ENCODE measurements at places on chromosomes 2 and 18.

GRCh38 chr2:17805166-17805565, 11.1 kb upstream of the MSGN1 start:
- DNase-seq = no peak

GRCh38 chr2:5562426-5562825, 129.8 kb upstream of the SOX11 start:
- DNase-seq = no peak

DNA sequence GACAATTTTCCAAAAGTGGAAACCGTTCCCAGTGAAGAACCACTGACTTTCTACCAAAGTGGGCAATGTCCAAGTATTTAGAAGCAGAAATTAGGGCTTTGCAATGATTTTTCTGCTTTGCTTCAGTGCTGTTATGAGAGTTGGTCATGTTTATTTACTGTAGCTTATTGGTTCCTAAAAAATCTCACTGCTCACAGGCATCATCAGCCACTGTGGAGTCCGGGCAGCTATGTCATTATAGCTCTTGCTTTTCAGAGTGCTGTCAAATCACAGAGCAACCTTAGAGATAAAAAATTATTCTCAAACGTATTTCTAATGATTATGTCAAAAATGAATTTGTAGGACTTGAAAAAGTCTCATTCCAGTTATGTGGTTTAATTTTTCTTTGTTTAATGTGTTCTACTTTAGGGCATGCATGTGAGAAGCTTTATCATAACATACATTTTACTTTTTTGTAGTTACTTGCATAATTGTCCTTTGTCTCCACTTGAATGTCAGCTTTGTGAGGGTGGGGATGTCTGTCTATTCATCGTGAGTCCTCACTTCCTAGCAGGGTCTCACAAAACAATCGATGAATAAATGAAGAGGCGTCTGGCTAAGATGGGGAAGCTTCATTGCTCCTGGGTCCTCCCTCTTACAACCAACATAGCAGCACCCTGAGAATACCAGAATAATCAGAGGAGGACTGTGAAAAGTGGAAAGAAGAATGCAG, 117.6 kb downstream of the TPGS2 start:
- no peak for DNase-seq

DNA sequence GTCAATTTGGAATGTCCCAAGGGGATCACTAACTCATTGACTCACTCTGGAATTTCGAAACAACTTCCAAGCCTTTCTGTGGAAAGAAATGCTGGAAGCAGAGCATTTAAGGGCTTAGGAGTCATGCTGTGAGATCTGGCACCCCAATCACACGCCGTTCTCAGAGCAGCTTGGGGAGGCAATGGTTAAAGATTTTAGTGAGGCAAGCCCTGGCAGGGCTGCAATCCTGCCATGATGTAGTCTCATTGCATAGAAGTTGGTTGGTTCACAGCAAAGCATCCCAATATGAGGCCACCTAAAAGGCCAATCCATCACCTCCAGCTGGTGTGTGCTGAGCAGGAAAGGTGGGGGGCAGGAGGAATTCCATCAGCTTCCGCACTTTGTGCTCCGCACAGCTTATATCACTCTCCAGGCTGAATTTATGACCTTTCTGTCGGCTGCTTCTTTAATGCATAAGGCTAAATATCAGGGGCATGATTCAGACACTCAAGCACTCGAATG, 1043.9 kb upstream of the POU3F3 start:
- no peak for DNase-seq

DNA sequence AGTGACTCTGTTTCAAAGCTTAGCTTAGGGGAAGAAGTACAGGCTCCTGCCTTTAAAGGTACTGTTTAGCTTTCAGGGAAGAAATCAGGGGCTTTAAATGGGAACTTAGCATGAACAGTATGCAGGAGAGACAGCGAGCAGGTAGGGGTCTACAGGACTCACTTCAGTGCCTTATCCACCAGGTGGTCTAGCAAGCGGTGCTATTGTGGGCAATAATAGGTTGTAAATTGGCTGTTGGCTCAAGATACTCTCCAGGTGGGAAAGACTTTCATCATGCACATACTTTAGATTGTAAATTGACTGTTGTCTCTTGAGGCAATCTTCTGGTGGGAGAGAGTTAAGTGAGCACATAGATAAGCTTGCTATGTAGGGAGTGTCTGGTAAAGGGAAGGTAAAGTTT, 358.6 kb upstream of the DLGAP1 start:
- no peak for DNase-seq

GRCh38 chr2:55862673-55863390, 60.8 kb downstream of the EFEMP1 start:
- DNase-seq = no peak

DNA sequence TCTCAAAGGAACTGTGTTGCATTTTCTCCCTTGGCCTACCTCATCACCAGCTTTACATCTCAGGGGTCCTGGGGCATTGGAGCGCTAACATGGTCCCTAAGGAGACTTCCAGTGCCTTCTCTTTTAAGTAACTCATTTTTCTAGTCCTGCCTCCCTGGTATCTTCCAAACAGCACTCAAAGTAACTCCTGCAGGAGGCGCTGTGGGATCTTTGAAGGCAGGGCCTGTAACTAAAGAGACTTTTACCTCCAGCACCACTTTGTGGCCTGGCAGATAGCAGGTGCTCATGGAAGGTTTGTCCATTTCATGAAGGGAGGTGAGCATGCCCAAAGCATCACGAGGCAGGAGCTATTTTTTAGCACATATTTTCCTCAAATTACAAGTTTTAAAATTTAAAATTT, 411.0 kb upstream of the GYPC start:
- DNase-seq = no peak

- DNase-seq = no peak
These were observed 222.7 kb upstream of the EPAS1 start for GRCh38 chr2:46074501-46074900.

DNA sequence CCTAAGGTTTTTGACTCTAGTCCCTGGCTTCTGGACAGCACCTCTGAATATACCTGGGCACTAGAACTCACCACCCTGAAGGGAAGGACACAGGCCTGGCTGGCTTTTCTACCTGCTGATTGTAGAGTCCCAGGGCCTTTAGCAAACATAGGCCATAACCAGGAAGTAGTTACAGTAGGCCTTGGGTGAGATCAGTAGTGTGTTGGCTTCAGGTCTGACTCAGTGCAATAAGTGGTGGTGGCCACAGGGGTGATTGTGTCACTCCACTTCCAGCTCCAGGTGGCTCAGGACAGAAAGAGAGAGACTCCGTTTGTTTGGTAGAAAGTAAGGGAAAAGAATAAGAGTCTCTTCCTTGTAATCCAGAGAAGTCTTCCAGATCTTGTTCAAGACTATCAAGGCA, 101.7 kb upstream of the LGALSL start:
- DNase-seq = no peak

DNA sequence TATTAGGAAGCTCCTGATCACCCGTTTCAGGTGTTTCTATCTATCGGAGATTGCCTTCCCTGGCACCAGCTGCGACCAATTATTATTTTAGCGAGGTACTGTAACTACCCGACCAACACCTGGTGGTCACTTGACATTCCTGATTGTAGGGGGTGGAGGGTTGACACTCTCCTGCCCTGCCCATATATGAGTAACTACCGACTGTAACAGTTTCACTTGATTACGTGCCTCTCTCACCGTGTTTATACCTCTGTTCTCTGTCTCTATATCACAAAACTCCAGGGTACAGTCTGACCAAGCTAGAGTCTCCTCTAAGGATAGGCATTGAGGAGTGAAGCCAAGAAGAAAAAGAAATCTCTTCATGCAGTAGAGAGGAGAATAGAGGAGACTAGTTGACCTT, 268.0 kb upstream of the LRATD1 start:
- no peak for DNase-seq

DNA sequence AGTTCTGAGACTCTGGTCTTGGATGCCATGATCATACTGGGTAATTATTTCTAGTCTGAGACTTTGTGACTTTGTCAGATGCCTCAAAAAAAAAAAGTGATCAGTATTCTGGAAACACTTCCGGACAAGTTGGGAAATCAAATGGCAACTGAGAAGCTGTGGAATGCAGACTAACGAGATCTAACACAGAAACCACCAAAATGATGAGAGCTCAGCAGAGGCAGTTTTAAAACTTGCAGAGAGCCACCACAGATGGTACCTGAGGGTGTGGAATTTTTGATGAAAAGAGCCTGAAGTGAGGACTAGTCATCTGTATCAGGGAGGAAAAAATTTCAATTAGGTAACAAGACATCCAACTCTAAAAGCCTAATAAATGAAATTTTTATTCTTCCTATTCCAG, 5.5 kb upstream of the GPR75 start:
- no peak for DNase-seq

- DNase-seq = no peak
These were observed 45.4 kb upstream of the KIF5C start for GRCh38 chr2:148829618-148830017.

- no peak for DNase-seq
These were observed 153.8 kb downstream of the PIEZO2 start for GRCh38 chr18:10995550-10995949.

GRCh38 chr2:119856469-119856901, 96.8 kb downstream of the PTPN4 start:
- no peak for DNase-seq

GRCh38 chr2:230931556-230932231, 6.7 kb upstream of the GPR55 start:
- no peak for DNase-seq

DNA sequence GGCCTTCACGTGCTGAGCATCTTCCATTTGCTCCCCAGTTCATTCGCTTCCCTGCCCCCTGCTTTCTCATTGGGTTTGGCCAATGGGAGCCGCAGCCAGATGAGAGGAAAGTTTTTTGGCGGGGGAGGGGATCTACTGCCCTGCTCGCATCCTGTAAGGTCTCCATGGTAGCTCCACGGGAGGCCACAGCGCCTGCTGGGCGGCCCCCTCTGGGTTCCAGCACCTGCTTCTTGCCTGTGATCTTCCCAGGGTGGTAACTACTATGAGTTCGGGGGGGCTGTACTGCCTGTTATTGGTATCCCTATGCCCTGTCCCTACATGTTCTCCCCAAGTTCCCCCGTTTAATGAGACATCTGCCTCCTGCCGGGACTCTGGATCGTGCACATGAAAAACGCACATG, 57.2 kb downstream of the INPP5D start:
- DNase-seq = no peak

GRCh38 chr18:39341129-39341528, 1775.5 kb upstream of the CELF4 start:
- DNase-seq = no peak

DNA sequence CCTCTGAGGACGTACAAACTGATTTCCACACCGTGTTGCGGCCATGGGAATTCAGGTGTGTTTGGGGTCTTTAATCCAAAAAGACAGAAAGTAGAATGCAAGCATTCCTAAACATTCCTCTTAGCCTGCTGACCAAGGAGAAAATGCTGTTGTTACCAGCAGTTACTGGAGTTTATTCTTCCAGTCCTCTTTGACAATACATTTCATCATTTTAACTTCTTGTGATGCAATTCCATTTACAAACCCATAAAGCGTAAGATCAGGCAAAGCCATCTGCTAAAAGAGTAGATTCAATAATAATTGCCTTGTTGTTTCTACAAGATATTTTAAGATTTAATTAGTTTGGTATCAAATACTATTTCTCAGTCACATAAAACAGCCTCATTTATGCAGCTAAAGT, 32.7 kb downstream of the SPIRE1 start:
- DNase-seq = no peak

GRCh38 chr2:127410871-127411652, 7.2 kb upstream of the PROC start:
- DNase-seq = no peak

GRCh38 chr2:56248965-56249742, 65.4 kb downstream of the CCDC85A start:
- DNase-seq = no peak

GRCh38 chr2:136059036-136059472, 58.9 kb downstream of the CXCR4 start:
- no peak for DNase-seq

- no peak for DNase-seq
These were observed 28.1 kb upstream of the SCYGR2 start for GRCh38 chr2:227570615-227571014.

- DNase-seq = no peak
These were observed 300.8 kb upstream of the SOX11 start for GRCh38 chr2:5391362-5391761.

DNA sequence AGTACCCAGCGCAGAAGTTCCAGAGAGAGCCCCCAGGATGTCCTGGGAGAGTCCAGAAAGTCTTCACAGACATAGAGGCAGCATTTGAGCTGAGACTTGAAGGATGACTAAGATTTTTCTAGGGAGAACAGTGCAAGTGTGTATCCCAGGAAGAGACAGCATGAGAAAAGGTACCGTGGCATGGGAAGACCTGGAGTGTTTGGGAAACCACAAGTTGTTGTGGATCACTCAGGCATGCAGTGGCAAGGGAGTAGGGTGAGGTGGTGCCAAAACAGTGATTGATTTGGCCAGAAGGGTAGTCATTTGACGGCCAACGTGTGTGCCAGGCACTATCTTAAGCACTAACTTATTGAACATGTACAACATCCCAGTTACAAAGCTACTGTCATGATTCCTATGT, 24.5 kb upstream of the KCNK3 start:
- DNase-seq = no peak

- no peak for DNase-seq
These were observed 3.0 kb downstream of the ATIC start for GRCh38 chr2:215314896-215315295.

DNA sequence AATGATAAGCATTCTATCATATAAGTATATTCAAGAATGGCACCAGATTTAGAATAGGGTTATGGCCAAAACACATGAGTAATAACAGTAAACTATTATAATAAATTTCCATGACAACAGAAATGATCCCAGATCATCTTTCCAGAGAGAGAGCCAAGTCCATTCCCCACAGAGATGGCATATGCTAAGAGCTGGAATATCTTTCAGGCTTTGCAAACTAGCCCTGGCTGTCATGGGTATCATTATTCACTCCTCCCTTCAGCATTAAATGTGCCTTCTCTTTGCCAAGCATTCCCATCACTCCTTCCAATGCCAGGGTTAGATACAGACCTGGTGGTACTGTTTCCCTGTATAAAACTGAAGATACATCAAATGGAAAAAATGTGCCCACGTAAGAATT, 10.9 kb downstream of the FEZ2 start:
- DNase-seq = no peak

- DNase-seq = no peak
These were observed 294.0 kb downstream of the PLCL1 start for GRCh38 chr2:198098386-198098785.

DNA sequence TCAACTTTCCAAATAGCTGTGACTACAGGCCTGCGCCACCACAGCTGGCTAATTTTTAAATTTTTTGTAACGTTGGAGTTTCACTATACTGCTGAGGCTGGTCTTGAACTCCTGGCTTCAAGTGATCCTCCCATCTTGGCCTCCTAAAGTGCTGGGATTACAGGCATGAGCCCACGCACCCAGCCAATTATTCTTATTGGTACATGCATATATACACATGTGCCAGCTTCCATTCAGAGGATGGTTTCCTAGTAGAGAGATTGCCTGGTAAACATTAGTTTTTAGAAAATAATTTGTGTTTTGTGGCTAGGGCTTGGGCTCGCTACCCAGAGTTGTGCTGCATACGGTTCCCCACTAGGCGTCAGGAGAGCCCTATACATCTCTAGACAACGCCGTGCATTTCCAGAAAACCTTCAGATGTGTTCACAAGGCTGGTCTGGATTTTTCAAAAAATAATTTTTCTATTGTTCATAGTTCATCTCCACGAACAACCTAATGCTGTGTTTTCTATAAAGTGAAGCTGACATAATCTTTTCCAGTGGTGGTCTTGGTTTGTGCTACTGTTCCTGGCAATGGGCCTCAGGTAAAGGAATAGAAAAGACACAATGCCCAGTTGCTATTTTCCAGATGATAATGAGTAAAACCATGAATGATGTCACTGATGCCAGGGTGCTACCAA, 14.6 kb upstream of the AFG3L2 start:
- no peak for DNase-seq

Measured in NCI-H2107 (cell line).